ENCODE measurements at places on chromosomes 13 and 19.

DNA sequence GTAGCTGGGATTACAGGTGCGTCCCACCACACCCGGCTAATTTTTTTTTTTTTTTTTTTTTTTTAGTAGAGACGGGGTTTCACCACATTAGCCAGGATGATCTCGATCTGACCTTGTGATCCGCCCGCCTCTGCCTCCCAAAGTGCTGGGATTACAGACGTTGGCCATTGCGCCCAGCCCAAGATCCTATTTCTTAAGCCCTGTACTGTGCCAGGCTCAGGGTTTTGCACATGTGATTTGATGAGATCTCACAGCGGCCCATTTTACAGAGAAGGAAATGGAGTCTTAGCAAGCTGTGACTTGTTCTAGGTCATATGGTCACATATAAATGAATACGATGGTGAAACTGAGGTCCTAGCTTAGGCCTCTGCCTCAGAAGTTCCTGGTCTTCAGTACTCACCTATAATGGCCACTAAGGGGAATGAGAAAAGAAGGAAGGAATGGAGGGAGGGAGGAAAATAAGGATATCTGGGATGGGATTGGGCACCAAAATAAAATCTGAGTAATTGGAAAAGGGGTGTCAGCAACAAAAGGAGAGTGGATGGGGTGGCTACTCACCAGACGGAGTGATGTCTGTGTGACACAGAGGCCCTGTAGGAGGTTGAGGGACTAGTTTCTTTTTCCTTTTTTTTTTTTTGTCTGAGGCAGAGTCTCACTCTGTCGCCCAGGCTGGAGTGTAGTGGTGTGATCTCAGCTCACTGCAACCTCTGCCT lies 1.3 kb downstream of the OSCAR start:
- DNase-seq = no peak

DNA sequence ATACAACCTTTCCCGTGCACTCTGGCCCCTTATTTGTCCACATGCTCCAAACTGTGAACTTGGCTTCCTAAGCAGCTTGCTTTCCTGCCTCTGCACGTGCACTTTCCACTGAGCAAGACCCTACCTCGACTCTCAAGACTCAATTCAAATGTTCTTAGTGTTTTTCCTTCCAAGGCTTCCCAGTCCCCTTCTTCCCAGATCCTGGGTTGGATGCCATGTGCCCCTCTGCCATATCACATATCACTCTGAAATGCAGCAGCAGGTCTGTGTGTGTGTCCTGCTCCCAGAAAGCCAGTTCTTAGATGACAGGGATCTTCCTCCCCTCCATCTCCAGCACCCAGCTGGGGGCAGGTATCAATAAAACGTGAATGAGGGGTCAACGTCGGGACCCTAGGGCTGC lies 3.0 kb downstream of the ZNF557 start:
- DNase-seq = no peak

- DNase-seq = no peak
Measured at GRCh38 chr19:5047251-5047935, 78.5 kb downstream of the KDM4B start.

DNA sequence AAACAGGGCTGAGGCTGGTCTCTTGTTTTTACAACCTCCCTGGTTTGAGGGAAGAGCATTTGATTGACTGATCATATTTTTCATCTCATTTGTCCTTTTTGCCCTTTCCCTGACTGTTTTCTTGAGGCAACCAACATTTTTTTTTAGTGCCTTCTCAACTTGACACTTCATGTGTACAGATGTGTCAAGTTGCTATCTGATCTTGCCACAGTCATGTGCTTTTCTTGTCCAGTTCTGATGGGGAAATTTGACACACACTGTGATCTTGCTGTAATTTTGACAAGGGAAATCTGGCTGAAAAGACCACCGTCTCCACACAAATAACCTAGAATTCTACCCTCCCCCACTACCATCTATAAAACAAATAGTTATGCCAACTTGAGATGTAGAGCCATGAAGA lies 329.6 kb downstream of the KCTD12 start:
- DNase-seq = no peak

GRCh38 chr13:106047859-106048258 lies 487.6 kb downstream of the EFNB2 start:
- no peak for DNase-seq

DNA sequence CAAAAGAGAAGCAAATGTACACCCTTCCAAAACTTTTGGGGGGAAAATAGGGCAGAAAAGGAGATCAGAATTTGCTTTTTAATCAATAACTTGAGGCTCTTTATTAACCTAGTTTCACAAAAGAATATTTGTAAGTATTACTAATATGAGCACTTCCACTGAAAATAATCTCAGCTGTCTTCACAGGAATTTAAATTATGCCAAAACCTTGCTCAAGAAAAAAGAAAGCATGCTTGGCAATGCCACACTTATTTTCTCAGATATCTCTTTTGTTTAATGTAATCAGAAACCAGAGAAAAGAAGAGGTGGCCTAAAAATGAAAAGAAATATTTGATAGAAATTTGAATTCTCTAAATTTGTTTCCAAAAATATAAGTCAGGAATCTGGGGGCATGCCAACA lies 234.9 kb upstream of the GPC6 start:
- no peak for DNase-seq

- no peak for DNase-seq
Measured at GRCh38 chr13:37257706-37258105, 152.2 kb upstream of the CSNK1A1L start.
